ENCODE measurements at places on chromosomes 7 and 10. TPM values are rescaled to one million over a fixed set of nuclear protein-coding genes. Genes with fewer than 3 reads are reported as not detected.

C10orf62 gene
- total RNA-seq = not detected

NME8 gene
- 1.7 TPM for total RNA-seq

ZNF365 gene
- 1.5 TPM for total RNA-seq

SPDYE2B gene
- 0.21 TPM for total RNA-seq
